ENCODE measurements at places on chromosomes 2 and 18.
A peak's percentile ranks its signal among the peaks of the same experiment; 100 is the strongest.

- DNase-seq, result no peak
These were observed 74.6 kb upstream of the ST8SIA5 start for GRCh38 chr18:46831434-46831833.

DNA sequence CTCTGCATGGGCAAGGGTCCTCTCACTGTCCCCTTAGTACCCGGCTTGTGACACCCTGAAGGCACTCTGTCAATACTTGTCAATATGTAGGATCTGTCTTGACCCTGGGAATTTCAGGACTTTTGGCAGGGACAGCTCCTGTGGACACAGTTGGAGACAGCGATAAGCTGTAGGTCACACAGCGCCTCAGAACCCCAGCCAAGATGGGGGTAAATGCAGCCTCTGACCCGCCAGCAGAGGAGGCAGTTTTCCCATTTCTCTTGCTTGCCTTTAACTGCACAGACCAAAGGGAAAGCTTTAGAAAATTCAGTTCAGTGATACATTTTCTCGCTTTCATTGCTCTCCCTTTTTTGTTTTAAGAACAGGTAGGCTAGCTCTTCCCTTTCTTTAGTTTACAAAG is 54.8 kb upstream of the KLHL29 start:
- peak; percentile 52 for DNase-seq

DNA sequence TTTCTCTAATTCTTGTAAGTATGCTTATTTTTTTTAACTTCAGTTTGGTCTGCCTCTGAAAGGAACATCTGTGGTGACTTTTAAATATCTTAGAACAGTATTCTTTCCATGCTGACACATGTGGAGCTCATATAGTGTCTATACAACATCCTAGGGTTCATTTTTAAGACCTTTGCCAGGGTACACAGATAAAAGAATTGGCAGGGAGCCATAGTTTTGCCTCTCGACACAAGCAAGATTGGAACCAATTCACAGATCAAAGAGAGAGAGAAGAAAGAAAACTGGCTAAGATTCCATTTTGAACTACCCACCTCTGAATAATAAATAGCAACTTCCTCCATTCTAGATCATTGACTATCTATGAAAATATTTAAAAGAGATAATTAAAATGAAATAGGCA is 142.7 kb upstream of the ST6GAL2 start:
- DNase-seq, result no peak

GRCh38 chr2:44940732-44941464 is 604 bp upstream of the SIX3 start:
- no peak for DNase-seq

GRCh38 chr18:35661483-35662146 is 80.1 kb downstream of the GALNT1 start:
- DNase-seq, result no peak

DNA sequence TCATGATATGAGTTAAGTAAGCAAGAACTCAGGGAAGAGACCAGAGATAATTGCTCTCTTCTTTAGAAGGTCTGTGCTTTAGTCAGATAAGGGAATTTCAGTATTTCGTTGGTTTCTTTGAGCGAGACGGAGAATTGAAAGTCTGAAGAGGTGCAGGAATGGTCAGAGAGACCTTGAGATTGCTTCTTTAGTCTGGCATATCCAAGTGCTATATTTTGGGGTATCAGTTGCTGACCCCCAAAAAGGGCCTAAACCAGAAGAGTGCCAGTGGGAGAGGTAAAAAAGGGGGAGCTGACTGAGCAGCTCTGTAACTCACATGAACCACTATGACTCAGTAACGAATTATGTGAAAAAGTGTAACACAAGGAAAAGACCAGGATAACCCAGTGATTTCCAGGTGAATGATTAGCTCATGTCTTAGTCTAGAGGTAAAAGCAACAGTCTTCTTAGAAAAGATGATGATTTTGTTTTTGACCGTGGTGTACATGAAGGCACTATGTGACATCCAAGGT is 932.9 kb downstream of the TDRD15 start:
- DNase-seq, result no peak
